Psoas muscle (tissue), 8 donors: ENCODE measurements at places on chromosomes 13 and 19. TPM values are rescaled to one million over a fixed set of nuclear protein-coding genes. Genes with fewer than 3 reads are reported as not detected.

DNA sequence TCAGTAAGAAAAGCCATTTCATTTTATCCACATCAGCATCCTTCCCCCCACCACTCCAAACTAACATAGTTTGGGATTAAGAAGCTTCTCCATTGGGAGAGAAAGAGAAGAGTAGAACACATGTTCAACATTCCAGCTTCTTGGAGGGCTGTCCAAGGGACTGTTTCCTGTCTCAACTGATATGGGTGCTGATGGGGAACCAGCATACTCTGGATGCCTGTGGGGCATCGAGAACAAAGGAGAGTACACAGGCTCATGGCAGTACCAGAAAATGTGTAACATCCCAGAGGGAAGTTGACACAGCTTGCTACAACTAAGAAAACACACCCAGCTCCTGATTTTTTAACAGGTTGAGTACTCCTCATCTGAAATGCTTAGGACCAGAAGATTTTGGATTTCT lies 24.7 kb downstream of the SUCLA2 start:
- DNase-seq = no peak

- no peak for DNase-seq
Observed at GRCh38 chr13:102128216-102128810, 273.5 kb downstream of the FGF14 start.

DNA sequence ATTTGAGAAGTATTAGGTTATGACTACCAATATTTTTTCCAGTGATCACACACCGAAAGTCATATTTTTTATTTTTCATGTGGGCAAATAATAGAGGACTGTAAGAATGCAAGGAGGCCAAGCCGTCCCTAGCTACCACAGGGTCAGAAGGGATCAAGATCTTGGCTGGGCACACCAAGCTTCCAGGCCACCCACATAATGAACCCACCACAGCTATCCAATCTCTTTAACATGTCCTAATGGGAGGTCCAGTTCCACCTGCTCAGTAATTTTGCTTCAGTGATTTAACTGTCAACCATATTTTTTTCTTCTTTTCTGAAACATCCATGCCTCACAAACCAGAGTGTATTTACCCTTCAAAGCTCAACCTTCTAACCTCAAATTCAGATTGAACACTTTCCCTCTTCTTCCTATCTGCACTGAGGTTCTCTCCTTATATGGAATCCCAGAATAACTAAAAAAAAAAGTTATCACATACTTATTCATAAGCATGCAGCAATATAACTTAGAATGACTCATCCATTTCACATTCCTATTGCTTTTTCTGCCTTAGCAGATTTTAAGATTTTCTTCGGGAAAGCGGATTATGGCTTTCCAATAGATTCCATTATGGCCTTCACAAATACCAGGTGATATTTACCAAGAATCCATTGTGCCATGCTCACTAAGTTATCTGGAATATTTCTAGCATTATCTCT lies 12.2 kb downstream of the ARGLU1 start:
- DNase-seq = no peak

- peak; percentile 90 for DNase-seq
Observed at GRCh38 chr13:30870049-30870884, 35.8 kb upstream of the MEDAG start.

- no peak for DNase-seq
Observed at GRCh38 chr13:22596171-22596863, 584.5 kb upstream of the SGCG start.

DNA sequence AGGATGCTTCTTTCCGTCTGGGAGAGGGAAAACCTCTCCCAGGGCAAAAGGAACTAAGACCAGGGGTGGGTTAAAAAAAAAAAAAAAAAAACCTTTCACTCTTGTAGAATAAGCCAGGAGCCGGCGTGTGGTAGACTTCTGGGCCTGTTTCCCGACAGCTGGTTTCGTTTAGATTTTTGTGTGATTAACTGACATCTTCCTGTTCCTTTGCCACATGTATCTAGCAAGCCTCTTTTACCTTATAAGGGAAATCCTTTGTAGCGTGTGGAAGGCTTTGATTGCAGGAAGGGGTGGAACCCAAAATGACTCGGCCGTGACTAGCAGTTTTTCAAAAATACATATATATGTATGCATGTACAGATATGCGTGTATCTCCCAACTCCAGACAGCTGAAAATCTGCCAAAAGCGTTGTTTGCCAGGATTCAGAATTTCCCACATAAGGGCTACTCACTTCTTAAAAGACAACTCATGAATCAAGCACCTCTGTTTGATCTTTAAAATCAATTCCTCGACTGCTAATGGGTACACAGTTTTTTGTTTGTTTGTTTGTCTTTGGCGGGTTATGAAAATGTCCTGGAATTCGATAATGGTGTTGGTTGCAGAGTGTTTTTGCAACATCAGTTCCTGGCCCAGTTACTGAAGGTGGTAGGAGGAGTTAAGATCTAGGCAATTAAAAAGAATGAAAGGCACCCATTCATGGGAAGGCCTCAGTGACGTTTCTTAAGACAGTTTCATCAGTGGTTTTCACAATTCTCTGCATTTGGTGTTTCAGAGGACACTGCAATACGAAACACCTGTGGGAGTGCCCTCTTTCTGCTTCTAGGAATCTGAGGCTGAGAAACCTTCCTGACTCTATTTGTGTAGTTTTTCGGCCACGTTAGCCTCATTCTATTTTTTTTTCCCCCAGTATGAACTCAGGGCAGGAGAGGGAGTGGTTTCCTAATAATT lies 2.7 kb downstream of the TPM4 start:
- peak; percentile 66 for DNase-seq

The IL11 gene
- total RNA-seq = not detected

The NAPSA gene
- total RNA-seq = not detected

The NTF4 gene
- total RNA-seq = 6.9 TPM
